CD4-positive, alpha-beta T cell (primary cell): ENCODE measurements at places on chromosomes 4 and X. TPM values are rescaled to one million over a fixed set of nuclear protein-coding genes. Genes with fewer than 3 reads are reported as not detected.

The CT45A1 gene
- total RNA-seq: not detected

The CXorf58 gene
- total RNA-seq: not detected

The LRIT3 gene
- 0.14 TPM for total RNA-seq

The PTPN13 gene
- 3.9 TPM for total RNA-seq

The PRPS1 gene
- 70.4 TPM for total RNA-seq

The HSFX3 gene
- not detected for total RNA-seq

The CXCL9 gene
- total RNA-seq: not detected

The TBCK gene
- 29.0 TPM for total RNA-seq

The SPARCL1 gene
- not detected for total RNA-seq

DNA sequence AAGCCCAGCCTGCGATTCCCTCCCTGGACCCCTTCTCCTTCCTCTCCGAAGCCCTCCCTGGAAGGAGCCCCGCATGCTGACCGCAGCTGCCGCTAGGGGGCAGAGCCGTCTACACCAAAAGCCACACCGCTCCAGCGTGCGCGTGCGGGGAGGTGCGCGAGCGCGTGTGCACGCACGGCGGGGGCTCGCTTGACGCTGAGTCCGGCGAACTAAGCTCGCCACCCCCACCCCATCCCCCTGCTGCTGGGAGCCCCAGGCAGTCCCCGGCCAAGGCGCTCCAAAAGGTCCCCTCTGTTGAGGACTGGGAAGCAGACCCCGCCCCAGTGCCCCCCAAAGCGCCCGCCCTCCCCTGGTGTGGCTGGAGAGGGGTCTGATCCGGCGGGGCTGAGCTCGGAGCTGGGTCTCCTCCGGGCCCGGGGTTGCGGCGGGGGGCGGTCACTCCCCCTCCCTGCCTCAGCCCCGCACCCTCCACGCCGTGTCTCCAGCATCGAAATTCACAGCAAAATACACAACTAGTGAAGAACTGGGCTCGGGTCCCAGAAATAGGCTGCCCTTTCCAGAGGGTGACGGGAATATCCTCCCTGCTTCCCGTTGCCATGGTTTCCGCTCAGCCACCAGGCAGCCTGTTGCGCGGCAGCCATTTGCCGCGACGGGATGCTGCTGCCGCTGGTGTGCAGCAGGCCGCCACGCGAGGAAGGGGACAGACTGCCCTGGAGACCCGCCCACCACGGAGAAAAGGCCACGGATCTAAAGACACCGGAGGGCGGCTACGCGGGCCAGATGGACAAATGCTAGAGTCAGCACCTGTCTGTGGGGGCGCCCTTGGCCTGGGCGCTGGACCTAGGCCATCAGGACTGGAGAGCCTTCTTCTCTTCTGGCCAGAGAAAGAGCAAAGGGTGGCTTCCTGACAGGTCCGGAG is 11.2 kb upstream of the CCNQ start:
- peak; percentile 88 for DNase-seq

DNA sequence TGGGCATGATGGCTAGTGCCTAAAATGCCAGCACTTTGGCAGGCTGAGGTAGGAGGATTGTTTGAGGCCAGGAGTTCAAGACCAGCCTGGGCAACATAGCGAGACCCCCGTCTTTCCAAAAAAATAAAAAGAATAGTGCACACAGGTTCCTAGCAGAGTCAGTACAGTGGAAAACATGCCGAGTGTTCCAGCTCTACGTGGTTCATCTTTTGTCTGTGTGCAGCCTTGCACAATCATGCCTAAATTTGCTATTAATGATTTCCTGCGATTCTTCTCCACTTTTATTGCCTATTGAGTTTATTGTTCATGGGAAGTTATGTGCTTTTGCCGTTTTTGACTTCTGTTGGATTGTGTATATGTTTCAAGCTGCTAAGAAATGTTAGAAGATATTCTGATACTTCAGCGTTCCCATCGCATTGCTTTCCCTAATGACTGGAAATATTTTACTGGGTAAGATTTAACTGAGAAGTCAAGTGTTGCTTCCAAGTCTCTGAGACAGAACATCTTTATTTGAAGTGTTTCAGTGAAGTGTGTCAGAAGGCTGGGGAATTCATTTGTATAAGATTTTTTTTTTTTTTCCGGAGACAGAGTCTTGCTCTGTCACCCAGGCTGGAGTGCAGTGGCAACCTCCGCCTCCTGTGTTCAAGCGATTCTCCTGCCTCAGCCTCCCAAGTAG is 11.3 kb downstream of the DOCK11 start:
- no peak for DNase-seq

DNA sequence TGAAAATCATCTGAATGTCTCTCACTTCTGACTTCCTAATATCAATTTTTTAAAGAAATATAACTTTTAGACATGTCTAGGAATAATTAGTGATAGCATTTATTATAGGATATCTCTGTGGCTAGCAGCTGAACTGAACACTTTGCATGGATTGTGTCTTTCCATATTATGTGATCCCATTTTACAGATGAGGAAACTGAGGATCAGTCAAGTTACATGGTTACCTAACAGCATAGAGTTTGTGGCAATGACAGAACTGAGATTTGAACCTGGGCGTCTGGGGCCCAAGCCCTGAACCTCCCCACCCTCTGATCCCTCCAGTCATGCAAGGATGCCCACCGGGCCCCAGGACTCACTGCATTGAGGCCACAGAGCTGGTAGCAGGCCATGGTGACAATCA is 101.3 kb downstream of the SLC2A9 start:
- no peak for DNase-seq

DNA sequence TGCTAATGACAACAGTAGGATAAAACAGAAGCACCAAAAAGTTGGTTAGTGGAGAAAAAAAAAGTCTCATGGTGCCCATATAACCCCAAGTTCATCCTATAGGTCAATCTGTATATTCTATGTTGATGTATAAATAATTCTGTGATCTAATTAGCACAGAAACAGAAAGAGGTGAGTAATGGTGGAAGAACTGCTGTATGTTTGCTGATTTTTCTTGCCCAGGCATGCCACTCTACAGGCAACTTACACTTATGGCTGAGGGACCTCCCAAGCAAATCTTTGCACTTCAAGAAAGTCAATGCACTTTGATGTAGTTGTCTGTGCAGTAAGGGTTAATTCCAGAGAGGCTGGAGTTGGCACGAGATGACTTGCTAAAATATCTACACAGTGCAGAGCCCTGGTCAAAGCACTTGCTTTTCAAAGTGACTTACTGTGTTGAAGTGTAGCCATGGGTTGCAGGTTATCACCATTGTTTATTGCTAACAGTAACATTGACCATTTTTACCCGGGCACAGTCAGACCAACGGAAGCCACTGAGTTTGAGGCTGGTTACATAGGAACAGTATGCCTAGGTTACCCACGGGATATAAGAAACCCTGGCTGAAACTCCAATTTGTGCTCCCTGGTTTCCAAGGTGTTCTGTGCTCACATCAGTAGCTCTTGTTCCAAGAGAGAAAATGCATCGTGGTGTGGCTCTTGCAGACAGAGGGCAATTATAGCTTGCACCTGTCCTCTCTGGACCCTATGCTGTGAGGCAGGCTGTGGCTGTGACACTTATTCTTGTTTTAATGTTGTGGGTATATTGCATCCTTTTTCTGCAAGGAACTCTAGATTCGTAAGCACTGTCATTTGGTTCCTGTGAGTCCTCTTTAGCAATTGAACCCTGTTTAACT is 141.3 kb upstream of the FTHL17 start:
- no peak for DNase-seq

DNA sequence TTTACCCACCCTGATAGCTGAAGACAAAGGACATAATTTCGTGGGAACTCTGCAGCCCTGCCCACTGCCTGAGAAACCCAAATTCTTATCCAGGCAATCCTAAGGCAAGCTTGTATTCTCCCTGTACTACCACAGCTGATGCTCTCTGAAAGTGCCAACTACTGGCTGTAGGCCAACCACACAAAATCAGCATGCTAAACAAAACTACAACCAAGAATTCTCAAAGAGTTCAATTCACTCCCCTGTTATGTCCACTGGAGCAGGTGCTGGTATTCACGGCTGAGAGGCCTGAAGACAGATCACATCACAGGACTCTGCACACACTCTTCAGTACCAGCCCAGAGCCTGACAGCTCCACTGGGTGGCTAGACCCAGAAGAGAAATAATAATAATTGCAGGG is 375.9 kb upstream of the NDST4 start:
- DNase-seq: no peak

DNA sequence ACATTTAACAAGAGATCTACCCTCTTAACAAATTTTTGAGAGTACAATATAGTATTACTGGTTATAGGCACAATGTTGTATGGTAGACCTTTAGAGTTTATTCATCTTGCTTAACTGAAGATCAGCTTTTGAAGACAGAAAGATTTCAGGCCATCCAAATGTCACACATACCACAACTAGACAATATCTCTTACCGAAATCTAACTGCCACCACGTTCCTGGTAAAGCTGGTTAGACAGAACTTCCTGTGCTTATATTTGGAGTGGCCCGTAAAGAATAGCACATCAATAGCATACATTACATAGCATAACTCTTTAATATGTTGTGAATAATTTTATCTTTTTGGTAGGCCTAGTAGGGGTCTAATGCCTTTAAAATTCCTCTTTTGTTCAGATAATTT is 29.8 kb upstream of the ARHGEF6 start:
- DNase-seq: no peak

DNA sequence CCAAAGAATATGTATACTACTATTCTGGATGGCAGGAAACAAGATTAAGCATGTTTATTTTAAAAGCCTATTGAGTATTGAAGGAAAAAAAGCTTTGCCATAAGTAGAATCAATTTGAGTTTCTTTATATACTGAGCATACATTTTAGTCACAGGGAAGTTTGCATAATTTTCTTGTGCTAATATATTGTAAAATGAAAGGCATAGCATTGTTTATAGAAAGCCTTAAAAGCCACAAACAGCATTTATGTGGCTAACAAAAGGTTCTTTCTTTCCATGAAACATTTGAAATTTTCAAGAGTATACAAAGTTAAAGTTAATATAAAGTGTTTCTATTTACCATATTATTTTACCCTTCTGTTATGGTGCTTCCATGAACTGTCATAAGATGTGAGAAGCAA is 1133.8 kb upstream of the PCDH10 start:
- DNase-seq: no peak

GRCh38 chr4:166670341-166670740 is 564.0 kb downstream of the SPOCK3 start:
- DNase-seq: no peak

GRCh38 chrX:19760841-19761512 is 126.4 kb downstream of the SH3KBP1 start:
- no peak for DNase-seq

DNA sequence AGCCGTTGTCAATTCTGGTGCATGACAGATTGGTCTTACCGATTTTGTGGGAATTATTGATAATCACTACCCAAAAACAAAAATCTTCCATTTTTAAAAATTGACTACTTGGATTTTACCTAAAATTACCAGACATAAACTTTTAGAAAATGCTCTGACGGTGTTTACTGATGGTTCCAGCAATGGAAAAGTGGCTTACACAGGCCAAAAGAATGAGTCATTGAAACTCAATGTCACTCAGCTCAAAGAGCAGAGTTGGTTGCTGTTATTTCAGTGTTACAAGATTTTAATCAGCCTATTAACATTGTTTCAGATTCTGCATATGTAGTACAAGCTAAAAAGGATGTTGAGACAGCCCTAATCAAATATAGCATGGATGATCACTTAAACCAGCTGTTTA is 23.0 kb upstream of the UGT2B17 start:
- no peak for DNase-seq

DNA sequence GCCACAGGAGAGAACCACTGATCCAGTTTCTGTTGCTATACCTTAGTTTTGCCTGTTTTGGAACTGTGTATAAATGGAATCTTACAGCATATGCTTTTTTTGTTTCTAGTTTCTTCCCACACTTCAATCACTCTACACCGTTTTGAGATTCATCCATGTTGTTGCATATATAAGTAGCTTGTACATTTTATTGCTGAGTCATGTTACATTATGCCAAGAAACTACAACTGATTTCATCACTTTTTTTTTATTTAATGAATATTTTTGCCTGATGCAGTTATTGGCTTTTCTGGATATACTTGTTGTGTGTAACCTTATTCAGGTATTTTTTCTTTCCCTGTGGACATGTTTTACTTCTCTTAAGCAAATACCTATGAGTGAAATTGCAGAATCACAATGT is 1135.9 kb downstream of the RAPGEF2 start:
- no peak for DNase-seq

GRCh38 chr4:40865696-40866095 is 115.9 kb downstream of the NSUN7 start:
- no peak for DNase-seq

GRCh38 chr4:105490523-105490922 is 16.7 kb upstream of the PPA2 start:
- no peak for DNase-seq

DNA sequence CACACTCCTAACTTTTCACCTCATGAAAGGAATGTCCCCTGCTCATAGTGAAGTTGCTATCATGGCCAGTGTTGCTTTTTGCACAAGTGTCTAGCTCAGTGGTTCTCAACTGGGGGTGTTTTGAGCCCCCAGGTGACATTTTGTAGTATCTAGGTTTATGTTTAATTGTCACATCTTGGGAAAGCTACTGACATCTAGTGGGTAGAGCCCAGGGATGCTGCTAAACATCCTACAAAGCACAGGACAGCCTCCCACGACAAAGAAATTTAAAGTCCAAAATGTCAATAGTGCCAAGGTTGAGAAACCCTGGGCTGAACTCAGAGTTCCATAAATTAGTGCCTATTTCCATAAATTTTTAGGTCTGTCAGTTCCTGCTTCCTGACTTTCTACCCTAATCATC is 70.7 kb upstream of the HCCS start:
- DNase-seq: no peak

DNA sequence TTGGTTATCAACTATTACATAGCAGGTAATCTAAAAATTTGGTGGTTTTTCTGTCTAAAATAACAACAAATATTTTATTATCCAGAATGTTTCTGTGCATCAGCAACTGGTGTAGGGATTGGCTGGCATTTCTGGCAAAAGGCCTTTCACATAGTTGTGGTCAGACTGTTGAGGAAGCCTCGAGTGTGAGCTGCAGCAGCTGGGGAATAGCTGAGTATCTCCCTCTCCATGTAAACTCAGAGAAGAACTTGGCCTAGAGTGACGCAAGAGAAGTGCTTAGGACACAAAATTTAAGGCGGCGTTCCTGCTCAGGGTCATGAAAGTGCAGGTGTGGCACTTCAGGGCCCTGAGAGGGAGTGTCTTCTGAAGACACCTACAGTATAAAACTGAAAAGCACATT is 558.9 kb downstream of the SPOCK3 start:
- no peak for DNase-seq

GRCh38 chr4:101238706-101239105 is 108.6 kb downstream of the PPP3CA start:
- DNase-seq: no peak

- DNase-seq: no peak
Measured at GRCh38 chrX:87697409-87697808, 179.8 kb downstream of the KLHL4 start.

- no peak for DNase-seq
Measured at GRCh38 chr4:85780664-85781063, 305.7 kb downstream of the ARHGAP24 start.

DNA sequence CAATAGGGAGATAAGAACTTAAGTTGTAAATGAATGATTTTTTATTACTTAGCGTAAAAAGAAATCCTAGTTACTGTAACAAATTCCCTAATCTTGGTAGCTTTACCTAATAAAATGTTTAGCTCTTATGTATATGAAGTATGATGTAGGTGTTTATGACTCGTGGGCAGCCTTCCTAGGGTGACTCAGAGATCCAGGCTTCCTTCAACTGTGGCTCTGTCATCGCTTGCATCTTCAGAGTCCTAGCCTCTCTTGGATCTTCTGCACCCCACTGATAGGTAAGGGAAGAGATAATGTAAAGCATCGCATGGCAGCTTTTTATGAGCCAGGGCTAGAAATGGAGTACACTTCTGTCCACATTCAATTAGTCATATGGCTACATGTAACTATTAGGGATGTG is 165.6 kb upstream of the GLRA2 start:
- DNase-seq: no peak
